ELF-1 (cell line): ENCODE measurements at places on chromosomes 16 and 17.

GRCh38 chr16:19384656-19385055 is 33.0 kb upstream of the TMC5 start:
- DNase-seq = no peak

DNA sequence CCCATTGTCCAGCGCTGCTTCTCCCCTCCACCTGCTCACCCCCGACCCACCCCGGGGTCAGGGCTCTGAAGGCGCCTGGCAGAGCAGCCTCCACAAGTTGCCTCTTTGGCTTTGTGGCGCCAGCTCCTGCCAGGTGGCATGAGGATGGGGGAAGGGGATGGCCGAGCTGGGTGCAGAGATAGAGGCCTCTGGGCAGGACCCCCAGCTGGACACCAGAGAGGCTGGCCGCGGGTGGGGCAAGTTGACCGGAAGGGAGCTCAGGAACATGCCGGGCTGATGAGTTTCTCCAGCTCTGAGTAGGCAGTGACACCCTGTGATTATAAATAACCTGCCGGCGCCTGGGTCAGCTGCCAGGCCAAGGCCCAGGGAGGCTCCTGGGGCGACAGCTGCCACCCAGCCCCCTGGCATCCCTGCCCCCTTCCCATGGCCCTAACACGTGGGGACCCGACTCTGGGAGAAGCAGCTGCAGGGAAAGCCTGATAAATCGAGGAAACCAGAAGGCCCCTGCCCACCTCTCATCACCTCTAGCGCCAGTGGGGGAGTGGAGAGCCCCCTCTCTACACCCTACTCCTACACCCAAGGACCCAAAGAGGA is 729 bp downstream of the P2RX5 start:
- no peak for DNase-seq

DNA sequence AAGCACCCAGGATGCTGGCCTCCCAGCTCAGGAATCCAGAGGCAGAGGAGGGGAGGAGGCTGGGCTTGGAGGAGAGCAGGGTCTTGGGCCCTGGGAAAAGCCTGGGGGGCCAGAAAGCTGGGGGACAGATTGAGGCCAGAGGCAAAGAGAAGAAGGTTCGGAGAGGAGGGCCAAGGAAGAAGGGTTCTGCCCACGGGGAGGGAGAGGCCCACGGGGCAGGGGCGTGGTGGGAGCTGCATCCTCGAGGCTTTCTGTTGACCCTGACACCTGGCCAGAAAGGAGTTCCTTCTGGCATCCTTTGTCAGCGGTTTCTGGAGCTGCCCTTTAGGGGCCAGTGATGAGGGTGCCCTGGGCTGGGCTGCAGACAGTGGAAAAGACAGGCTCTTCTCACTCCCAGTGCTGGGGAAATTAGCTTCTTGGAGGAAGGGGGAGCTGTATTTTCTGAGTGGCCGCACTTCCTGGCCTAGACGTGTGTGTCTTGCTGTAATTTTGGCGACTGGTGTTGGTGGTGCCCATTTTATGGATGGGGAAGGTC is 308.7 kb downstream of the SEC14L1 start:
- no peak for DNase-seq

- no peak for DNase-seq
Observed at GRCh38 chr17:40283662-40284061, 4.0 kb upstream of the CDC6 start.

- peak; percentile 82 for DNase-seq
Observed at GRCh38 chr17:50482516-50482915, 3.9 kb downstream of the RSAD1 start.

GRCh38 chr17:40503154-40503553 is 1.7 kb upstream of the TNS4 start:
- DNase-seq = no peak

DNA sequence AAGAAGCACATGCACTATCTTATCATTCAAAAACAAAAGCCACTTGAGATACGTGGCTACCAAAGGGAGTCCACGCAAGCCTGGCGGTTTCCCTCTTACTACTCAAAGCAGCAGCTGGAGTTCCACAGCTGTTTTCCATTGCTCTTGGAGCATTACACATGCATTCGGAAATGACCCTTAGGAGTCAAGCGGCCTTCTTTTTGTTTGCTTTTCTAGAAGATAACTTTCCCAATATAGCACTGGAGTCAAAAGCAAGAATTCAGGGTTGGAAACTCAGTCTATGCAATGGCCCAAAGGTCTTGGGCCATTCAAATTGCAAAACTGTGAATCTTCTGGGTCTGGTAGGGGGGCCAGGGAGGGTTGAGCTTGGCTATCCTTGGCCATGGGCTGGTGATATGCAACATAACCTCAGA is 97.8 kb upstream of the MAF start:
- DNase-seq = no peak

- DNase-seq = peak; percentile 92
Observed at GRCh38 chr17:2416010-2416734, 15.3 kb upstream of the MNT start.

GRCh38 chr17:31283841-31284240 is 13.2 kb downstream of the OMG start:
- no peak for DNase-seq
